ENCODE measurements at places on chromosomes 5 and 9. TPM values are rescaled to one million over a fixed set of nuclear protein-coding genes. Genes with fewer than 3 reads are reported as not detected.

GBGT1 gene
- 26.5 TPM for total RNA-seq

FAM53C gene
- 29.2 TPM for total RNA-seq

ENTPD2 gene
- total RNA-seq, result 41.1 TPM

C5 gene
- total RNA-seq, result 6.2 TPM

CAMLG gene
- 40.3 TPM for total RNA-seq

FAT2 gene
- total RNA-seq, result 0.03 TPM

ELOVL7 gene
- total RNA-seq, result 66.8 TPM

RALGDS gene
- 50.7 TPM for total RNA-seq

TAS2R1 gene
- not detected for total RNA-seq

WDR38 gene
- not detected for total RNA-seq

PCDHA4 gene
- total RNA-seq, result 8.0 TPM

ANKRD33B gene
- 1.4 TPM for total RNA-seq

TICAM2 gene
- 3.3 TPM for total RNA-seq

ZNF300 gene
- total RNA-seq, result 5.0 TPM

SPZ1 gene
- not detected for total RNA-seq

COL15A1 gene
- 46.2 TPM for total RNA-seq

SLC27A4 gene
- total RNA-seq, result 50.4 TPM

All from mucosa of gallbladder (tissue), 1 donor.